CD4-positive, CD25-positive, alpha-beta regulatory T cell (primary cell): ENCODE measurements at places on chromosomes 7 and 10.

GRCh38 chr10:59302381-59302780, 60.0 kb downstream of the FAM13C start:
- H3K4me1 ChIP-seq = no peaks in the 10 kb centered on the region
- H3K4me3 ChIP-seq = no peak overlapping the region
- no peaks in the 10 kb centered on the region for H3K27me3 ChIP-seq
- no peaks in the 10 kb centered on the region for H3K36me3 ChIP-seq

- no peaks in the 10 kb centered on the region for H3K4me1 ChIP-seq
- no peak for DNase-seq
- no peak overlapping the region for H3K27ac ChIP-seq
These were observed 208.4 kb upstream of the KCND2 start for GRCh38 chr7:120064565-120064964.

- H3K4me3 ChIP-seq = peak within 1 kb of the TSS; percentile 44
- H3K27me3 ChIP-seq = no peaks in the 10 kb centered on the region
- no peaks in the 10 kb centered on the region for H3K36me3 ChIP-seq
- H3K27ac ChIP-seq = no peak within 1 kb of the TSS
These were observed at the start of gene STX1A for GRCh38 chr7:73718905-73719805. TSS of gene STX1A (minus strand) at chr7:73719669. CDS start at chr7:73719631, 38 bp downstream.

DNA sequence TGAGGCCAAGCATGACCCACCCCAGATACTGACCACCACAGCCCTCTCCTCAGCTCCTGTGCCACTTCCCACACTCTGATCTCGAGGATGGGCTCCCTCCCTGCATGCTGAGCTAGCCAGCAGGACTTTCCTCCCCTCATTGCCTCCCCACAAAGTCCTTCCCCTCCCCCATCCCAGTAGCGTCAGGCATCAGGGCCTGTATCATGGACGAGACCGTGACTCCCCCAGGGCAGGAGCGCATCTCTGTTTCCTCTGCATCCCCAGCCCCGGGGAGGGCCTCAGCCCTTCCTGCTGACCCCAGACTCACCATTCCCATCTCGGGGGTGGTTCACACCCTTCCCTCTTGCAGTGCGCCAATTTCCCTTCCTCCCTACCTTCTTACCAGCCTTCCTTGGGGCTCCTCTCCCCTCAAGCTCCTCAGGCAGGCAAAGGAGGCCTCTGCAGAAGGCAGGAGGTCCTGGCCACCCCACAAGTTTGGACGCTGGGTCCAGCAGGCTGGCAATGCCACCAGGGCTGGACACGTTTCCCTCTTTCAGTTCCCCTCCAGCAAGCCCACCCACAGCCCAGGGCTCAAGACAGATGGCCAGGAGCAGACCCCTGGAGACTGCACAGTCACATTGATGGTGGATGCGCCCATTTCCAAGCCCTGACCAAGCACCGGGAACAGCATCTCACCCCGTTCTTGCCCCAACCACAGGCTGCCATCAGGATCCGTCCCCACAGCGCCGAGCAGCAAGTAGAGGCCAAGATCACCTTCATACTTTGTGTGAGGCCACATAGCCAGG, 36.5 kb downstream of the GRID1 start:
- H3K27ac ChIP-seq = no peak overlapping the region
- H3K4me3 ChIP-seq = no peak overlapping the region
- H3K4me1 ChIP-seq = no peaks in the 10 kb centered on the region

GRCh38 chr10:28719789-28720436, 42.6 kb downstream of the BAMBI start:
- no peaks in the 10 kb centered on the region for H3K36me3 ChIP-seq
- H3K4me1 ChIP-seq = no peaks in the 10 kb centered on the region
- H3K27me3 ChIP-seq = peaks cover 3% of the 10 kb centered on the region
- H3K27ac ChIP-seq = no peak overlapping the region
- no peak for DNase-seq

- no peak overlapping the region for H3K27ac ChIP-seq
- no peaks in the 10 kb centered on the region for H3K36me3 ChIP-seq
These were observed 435.2 kb upstream of the SEMA3A start for GRCh38 chr7:84629640-84630318.

GRCh38 chr10:79273604-79274003, 73.7 kb upstream of the PPIF start:
- no peak for DNase-seq
- peaks cover 8% of the 10 kb centered on the region for H3K36me3 ChIP-seq
- no peaks in the 10 kb centered on the region for H3K4me1 ChIP-seq
- H3K27ac ChIP-seq = no peak overlapping the region
- H3K4me3 ChIP-seq = no peak overlapping the region
- H3K27me3 ChIP-seq = no peaks in the 10 kb centered on the region

DNA sequence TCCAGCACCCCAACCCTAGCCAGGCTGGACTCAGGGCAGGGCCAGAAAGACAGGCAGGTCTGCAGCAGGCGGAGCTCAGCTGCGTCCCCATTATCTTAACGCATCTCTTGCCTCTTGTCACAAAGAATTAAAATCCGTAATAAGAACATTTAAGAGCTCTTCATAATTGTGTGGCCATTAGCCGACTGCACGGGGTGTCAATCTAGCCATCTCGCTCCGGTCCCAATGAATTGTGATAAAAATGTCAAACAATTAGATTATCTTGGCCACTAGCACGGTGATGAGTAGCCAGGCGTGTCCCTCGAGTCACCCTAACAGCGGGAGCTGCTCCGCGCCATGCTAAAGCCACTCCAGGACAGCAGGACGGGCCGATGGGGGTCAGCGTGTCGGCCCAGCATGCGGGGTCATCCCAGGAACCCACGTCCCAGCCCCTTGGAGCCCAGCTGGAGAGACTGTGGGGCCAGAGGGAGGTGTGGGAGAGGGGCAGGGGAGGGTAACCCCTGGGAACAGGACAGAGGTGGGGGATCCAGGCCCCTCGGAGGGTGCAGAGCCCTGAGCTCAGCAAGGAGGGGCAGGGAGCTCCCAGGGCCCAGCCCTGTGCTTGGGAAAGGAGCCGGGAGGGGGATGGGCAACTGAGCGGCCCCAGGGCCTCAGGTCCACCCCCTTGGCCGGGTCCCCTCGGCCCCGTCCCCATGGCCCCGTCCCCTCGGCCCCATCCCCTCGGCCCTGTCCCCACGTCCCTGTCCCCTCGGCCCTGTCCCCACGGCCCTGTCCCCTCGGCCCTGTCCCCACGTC, 17.7 kb upstream of the NKX6-2 start:
- H3K36me3 ChIP-seq = no peaks in the 10 kb centered on the region
- no peaks in the 10 kb centered on the region for H3K27me3 ChIP-seq

DNA sequence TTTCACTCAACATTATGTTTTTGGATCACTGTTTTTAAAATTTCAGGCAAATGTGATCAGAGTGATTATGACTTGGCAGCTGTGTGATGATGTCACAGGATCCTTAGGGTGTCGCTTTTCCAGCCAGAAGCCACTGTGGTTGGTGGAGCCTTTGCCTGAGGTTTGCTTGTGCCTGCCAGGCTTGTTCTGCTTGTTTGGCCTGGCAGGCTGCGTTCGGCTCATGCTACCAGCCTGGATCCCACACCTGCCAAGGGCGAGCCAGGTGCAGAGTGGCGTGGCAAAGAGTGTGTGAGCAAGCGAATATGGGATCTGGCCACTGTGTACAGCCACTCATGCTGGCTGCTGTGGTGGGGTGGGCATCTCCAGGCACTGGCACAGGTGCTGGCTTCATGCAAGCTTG, 55.7 kb downstream of the ADK start:
- no peaks in the 10 kb centered on the region for H3K27me3 ChIP-seq
- H3K4me3 ChIP-seq = no peak overlapping the region
- H3K4me1 ChIP-seq = no peaks in the 10 kb centered on the region
- peaks cover 10% of the 10 kb centered on the region for H3K36me3 ChIP-seq

DNA sequence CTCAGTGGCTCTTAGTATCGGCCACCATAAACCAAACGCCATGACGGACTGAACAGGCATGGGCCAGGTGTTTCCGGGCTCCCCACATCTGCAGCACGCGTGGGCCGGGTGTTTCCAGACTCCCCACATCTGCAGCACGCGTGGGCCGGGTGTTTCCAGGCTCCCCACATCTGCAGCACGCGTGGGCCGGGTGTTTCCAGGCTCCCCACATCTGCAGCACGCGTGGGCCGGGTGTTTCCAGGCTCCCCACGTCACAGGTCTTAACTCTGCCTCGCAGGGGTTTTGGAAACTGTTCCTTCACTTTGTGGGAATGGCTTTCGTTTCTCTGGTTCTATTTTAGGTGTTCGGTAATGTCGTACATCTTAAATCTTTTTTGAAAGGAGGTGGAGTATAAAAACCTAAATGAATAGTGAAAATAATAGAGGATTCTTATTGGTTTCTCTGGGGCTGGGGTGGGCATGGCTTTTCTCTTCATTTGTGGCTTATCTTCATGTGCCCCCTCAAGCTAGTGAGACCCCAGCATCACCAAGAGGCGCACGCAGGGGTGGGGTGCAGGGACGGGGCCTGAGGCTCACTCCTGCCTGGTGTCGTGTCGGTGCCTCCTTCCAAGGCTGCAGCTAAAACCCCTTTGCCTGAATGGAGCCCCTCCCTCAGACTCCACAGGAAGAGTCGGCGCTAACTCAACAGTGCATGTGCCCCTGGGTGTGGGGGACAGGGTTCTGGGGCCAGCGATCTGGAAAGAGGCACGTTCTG, 126.3 kb downstream of the WDR37 start:
- H3K4me1 ChIP-seq = no peaks in the 10 kb centered on the region
- no peak for DNase-seq
- H3K27me3 ChIP-seq = no peaks in the 10 kb centered on the region
- no peaks in the 10 kb centered on the region for H3K36me3 ChIP-seq
- no peak overlapping the region for H3K27ac ChIP-seq

DNA sequence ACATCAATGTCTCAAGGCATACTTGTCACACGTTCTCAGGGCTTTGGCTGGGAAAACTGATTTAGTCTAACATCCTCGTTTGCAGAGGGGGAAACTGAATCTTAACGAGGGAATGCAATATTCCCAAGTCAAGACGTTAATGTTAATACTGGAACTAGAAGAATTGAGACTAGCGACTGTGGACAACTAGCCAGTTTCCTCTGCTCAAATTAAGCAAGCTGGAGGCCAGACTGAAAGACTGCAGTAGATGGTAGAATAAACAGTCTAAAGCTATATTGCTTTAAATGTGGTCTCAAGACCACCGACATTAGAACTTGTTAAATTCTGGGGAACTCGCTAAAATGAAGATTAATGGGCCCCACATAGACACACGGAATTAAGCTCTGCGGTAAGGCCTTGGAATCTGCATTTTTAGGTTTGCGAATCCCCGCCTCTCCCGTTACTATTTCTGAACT, 639 bp upstream of the TFAM start:
- H3K4me1 ChIP-seq = peaks cover 34% of the 10 kb centered on the region
- peak overlapping the region; percentile 78 for H3K27ac ChIP-seq
- peaks cover 19% of the 10 kb centered on the region for H3K36me3 ChIP-seq

- H3K4me3 ChIP-seq = peak overlapping the region; percentile 75
- H3K27me3 ChIP-seq = peaks cover 58% of the 10 kb centered on the region
- H3K4me1 ChIP-seq = peaks cover 13% of the 10 kb centered on the region
- peak; percentile 16 for DNase-seq
- H3K27ac ChIP-seq = no peak overlapping the region
These were observed 156.8 kb downstream of the FRMD4A start for GRCh38 chr10:14173706-14174594.

GRCh38 chr7:119703895-119704294, 569.1 kb upstream of the KCND2 start:
- H3K36me3 ChIP-seq = no peaks in the 10 kb centered on the region
- no peaks in the 10 kb centered on the region for H3K27me3 ChIP-seq
- no peak overlapping the region for H3K4me3 ChIP-seq
- H3K4me1 ChIP-seq = no peaks in the 10 kb centered on the region

DNA sequence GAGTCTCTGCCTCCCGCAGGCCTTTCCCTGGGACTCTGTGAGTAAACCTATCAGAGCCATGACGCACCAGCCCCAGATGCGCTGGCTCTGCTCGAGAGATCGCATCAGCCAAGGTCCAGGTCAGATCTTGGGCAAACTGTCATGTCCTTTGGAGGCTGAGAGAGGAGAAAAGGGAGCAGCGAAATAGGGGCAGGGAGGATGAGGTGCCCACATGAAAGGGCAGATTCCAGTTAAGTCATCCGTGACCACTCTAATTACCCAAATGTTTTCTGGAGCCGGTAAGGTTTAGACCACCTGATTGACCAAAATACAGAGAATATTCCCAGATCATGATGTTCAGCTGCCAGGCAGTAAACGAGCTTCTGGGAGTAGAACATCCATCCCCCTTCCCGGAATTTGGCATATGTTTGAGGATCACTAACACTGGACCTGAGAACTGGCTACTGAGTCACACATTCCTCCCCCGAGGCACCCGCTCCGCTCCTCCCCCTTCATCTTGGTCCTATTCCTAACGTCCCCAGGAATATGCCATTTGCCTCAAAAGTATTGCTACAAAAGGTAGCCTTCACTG, 88.0 kb downstream of the FGFR2 start:
- no peak overlapping the region for H3K27ac ChIP-seq
- H3K4me3 ChIP-seq = no peak overlapping the region
- H3K27me3 ChIP-seq = no peaks in the 10 kb centered on the region
- no peaks in the 10 kb centered on the region for H3K4me1 ChIP-seq

DNA sequence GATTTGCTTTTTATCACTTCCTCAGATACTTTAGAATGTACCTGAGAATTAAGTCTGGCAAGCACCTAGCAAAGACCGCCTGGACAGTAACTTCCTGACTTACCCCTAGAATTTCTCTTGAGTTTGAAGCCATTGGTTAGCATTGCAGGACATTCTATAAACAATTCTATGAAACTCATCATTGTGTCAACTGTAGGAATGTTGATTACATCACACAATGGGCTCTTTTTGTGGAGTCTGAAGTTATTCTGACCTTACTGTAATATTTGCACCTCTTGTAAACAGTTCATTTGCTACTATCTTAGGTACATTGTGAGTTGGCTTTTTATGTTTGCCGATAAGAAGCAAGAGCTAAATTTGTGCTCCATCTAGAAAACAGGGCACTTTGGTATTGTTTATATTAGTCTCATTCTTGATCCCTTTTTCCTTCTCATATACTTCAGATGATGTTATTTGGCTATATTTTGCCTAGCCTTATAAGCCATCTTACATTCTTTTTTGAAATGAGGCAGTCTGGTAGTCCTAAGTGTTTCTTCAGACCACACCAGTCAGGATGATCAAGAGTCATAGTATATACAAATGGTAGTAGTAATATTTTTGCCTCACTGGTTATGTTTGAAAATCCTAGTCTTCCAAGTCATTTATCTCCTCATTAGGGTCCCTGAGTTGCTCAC, 52.4 kb downstream of the CASD1 start:
- DNase-seq = no peak
- H3K27me3 ChIP-seq = no peaks in the 10 kb centered on the region
- H3K27ac ChIP-seq = no peak overlapping the region
- H3K4me3 ChIP-seq = no peak overlapping the region

GRCh38 chr7:137985253-137985896, 16.5 kb downstream of the CREB3L2 start:
- peaks cover 10% of the 10 kb centered on the region for H3K4me1 ChIP-seq
- H3K36me3 ChIP-seq = no peaks in the 10 kb centered on the region
- DNase-seq = no peak

GRCh38 chr7:146772601-146773000, 656.0 kb downstream of the CNTNAP2 start:
- H3K27me3 ChIP-seq = no peaks in the 10 kb centered on the region
- no peaks in the 10 kb centered on the region for H3K36me3 ChIP-seq
- no peak for DNase-seq
